Stimulated activated CD8-positive, alpha-beta memory T cell treated with anti-CD3 and anti-CD28 coated beads, Interleukin-12 subunit alpha, Interleukin-12 subunit beta, amount 100 ng/mL, for 1 hour (primary cell): ENCODE measurements at places on chromosomes 4 and X.

DNA sequence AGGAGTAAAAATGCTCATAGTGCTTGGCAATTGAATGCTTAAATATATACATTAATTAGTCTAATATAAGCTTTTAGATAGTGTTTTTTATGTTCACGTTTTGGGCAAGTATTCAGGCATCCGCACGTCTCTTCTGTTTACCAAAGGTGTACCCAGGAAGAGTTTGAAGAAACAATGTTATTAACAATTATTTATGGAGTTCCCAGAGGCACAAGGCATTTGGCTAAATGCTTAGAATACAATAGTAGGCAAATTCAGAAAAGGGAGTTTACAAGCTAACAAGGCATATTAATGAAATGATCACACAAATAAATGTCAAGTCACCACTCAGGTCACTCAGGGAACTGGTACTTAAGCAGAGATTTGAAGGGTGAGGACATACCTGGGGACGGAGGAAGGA is 294.8 kb downstream of the TENM3 start:
- no peak for DNase-seq

DNA sequence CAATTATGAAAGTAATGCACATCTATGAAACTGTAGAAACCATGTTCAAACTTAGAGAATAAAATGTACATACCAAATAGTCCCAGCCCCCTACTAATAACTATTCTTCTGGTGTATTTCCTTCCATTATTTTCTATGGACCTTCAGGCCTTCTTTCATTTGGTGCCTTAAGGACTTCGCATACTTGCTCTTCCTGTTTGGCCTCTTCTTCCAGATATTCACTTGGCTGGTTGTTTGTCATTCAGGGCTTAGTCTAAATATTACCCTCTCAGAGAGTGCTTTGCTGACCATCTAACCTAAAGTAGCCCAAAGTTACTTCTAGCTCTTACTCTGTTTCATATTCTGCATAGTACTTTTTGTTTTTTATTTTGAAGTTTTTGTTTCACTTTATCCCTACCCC is 70.3 kb upstream of the ARMCX2 start:
- DNase-seq = no peak

DNA sequence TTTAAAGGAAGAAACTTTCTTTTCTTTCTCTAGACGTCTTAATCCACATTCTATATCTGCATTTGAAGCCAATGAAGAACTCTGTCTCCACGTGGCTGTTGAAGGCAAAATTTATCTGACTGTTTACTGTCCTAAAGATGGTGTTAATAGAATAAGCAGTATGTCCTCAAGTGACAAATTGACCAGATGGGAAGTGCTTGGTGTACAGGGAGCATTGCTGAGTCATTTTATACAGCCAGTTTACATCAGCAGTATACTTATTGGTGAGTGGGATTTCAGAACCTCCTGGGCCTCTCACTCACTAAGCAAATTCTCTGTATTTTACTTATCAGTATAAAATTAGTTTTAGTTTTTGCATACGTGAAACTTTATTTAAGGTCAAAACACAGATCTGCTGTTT is 33.7 kb downstream of the ADAD1 start:
- no peak for DNase-seq

DNA sequence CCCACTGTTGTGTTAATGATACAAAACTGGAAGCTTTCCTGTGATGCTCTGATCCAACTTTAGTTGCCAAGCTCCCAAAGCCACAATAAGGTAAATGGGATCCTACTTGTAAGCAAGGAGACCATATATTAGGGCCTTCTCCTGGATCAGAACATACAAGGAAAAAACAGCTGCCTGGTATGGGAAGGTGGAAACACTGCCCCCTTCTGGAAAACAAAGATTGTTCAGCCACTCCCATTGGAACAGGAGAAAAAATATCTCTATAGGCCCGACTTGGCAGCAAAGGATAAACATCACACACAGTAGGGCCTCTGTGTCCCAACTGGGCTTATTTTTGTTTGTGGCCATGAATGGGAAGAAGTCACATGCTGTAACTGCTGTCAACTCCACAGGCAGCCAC is 166.5 kb downstream of the TBX22 start:
- DNase-seq = no peak

DNA sequence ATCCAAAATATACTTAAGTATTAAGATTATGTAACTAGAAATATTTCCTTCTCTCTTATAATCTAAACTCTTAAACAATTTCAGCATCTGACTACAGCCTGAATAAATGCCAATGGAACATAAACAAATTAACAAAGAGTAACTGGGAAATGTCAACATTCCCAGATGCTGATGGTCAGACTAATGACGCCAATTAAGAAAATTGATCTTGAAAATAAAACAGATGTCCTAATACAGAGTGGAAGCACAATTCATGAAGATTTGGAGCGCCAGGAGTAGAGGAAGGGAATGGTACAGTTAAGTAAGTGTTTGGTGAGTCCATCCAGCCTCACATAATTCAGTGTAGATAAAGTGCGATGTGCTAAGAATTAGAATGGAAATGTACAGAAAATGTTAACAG is 203.7 kb upstream of the NWD2 start:
- no peak for DNase-seq

DNA sequence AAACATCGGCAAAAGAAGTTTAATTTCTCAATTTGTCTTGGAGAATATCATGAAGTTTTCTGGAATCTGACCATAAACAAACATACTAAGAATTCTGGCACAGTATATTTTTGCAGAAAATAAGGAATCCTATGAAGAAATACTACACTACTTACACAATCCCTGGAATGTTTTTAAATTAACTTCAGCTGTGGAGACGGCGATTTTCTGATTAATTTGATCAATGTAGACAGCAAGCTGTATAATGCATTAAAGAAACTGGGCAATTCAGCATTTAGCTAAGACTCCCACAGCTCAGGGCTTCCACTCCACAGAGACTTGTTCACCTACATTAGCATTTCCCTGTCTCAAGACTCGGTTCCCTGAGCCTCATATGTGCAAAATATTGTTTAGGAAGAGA is 12.2 kb downstream of the EGFL6 start:
- no peak for DNase-seq

DNA sequence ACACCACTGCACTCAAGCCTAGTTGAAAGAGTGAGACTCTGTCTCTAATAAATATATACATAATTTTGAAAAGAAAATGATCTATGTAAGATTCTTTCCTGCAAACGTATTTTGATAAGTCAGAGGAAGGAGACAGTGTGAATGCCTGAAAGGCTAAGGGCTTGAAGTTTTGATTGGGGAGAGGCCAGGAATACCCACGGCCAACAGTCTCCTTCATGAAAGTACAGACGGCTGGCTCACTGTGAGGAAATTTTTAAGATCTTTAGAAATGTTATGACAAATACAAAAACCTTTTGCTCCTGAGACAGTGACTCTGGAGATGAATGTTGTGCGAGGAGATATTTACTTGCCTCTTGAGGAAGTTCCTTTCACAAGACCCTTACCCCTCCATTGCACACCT is 111.4 kb upstream of the KLHL13 start:
- no peak for DNase-seq

GRCh38 chr4:174521800-174522182 is 497 bp downstream of the HPGD start:
- DNase-seq = no peak

DNA sequence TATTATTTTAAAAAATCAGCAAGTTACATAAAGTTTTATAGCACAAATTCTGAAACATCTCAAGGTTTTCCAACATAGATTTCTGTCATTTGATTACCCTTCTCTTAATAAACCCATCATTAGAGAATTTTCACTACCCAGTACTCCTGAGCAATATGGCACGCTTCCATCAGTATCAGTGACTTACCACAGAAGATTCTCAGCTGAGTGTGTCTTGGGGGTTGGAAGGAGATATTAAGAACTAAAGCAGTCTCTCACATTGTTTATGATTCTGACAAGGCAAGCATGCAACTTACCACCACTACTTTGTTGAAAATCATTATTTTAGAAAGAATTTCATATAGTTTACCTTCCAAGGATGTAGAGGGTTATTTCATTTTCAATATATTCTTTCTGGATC is 67.7 kb downstream of the INPP4B start:
- DNase-seq = no peak

- no peak for DNase-seq
Measured at GRCh38 chr4:166144607-166145006, 271.6 kb downstream of the TLL1 start.

DNA sequence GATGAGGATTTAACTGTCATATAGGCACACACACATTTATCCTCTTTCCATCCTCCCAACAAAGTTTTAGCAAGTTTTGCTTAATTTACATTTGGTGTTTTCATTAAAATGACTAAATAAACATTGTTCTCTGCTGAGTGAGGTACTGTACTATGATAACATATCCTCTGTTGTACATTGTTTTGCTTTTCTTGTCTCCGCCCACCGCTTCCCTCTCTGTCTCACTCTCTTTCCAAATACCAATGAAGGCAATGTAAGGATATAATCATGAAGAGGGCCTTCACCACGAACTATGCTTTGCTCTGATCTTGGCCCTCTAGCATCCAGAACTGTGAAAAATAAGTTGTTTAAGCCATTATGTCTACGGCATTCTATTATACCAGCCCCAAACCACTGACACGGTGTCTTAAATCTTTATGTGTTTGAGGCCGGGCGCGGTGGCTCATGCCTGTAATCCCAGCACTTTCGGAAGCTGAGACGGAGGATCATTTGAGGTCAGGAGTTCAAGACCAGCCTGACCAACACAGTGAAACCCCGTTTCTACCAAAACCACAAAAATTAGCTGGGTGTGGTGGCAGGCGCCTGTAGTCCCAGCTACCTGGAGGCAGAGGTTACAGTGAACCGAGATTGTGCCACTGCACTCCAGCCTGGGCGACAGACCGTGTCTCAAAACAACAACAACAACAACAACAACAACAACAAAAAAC is 65.3 kb downstream of the HPRT1 start:
- DNase-seq = no peak

DNA sequence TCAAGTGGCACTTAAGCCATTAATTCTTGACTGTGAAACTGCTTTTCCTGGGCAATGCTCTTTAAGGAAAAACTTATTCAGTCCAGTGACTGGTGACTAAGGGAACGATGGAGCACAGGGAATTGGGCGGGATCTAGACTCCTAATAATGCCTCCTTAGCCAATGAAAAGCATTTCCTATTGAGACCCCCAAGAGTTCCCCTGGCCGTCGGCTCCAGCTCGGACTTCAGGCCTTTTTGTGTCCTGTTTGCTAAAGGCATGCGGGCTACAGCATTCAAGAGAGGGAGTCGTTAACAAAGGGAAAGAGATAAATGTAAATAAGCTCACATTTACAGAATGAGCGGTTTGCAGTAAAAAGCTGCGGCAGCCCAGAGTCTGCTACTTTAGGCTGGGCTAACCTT is at the start of gene LPAR4:
TSS of gene LPAR4 (plus strand) at position 232 of the 400 bp plus-strand sequence. CDS start 7,150 bp downstream, outside the sequence.
- DNase-seq = no peak

DNA sequence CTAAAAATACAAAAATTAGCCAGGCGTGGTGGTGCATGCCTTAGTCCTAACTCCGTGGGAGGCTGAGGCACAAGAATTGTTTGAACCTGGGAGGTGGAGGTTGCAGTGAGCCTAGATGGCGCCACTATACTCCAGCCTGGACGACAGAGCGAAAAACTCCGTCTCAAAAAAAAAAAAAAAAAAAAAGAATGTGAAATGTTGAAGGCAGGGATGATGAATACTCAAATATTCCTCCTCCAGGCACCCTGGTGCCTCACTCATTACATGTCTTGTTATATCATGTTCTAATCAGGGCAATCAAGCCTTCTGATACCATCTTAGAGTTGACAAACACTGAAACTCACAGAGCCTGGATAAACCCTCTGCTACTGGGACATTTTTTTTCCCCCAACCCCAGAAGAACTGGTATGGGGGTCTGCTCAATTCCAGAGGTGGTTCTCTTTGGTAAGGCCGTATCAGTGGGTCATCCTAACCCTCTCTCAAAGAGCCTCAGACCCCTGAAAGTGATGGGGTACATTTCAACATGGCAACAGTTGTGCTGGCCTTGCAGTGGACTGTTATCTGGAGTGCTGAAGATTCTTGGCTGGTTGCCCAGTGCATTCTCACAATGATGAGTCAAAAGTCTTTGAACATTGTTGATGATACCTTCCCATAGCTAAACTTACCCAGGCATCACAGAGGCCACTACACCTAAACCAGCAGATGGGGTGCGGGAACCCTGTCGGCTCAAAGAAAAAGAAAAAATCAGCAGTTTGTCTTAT is 2.4 kb upstream of the SH3KBP1 start:
- DNase-seq = no peak

DNA sequence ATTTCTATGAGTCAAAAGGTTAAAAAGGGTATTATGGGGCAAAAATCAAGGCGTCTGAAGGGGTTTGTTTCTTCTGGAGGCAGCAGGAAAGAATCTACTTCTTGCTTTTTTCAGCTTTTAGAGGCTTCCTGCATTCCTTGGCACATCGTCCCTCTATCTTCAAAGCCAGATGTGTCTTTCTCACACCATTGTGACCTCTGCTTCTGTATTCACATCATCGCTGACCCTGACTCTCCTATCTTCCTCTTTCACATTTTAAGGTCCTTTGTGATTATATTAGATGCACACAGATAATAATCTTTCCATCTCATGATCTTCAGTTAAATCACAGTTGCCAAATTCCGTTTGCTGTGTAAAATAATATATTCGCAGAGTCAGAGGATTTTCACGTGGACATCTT is 112.7 kb downstream of the PPP4R3C start:
- DNase-seq = no peak

GRCh38 chrX:9163214-9163709 is 129.3 kb upstream of the FAM9B start:
- no peak for DNase-seq

DNA sequence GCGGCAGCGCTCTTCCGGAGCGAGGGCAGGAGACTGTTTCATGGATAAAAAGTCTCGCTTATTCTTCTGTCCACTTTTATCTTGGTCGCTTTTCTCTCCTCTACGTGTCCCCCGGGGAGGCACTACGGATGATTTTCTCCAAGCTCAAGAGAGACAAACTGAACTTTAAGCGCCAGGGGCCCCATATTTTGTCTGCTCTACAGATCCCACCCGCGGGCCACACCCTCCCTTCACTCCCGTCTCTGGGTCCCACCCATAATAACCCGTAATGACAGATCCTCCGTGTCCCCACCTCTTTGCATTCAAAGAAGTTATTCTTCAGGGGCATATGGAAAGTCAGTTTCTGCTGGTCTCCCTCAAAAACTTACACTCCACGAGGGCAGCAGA is at the start of gene CORIN:
TSS of gene CORIN (minus strand) at position 160 of the 387 bp plus-strand sequence. CDS start at position 42, 118 bp downstream.
- no peak for DNase-seq
